Uterus (tissue), 4 donors: ENCODE measurements at places on chromosomes 13 and 19. TPM values are rescaled to one million over a fixed set of nuclear protein-coding genes. Genes with fewer than 3 reads are reported as not detected.

DNA sequence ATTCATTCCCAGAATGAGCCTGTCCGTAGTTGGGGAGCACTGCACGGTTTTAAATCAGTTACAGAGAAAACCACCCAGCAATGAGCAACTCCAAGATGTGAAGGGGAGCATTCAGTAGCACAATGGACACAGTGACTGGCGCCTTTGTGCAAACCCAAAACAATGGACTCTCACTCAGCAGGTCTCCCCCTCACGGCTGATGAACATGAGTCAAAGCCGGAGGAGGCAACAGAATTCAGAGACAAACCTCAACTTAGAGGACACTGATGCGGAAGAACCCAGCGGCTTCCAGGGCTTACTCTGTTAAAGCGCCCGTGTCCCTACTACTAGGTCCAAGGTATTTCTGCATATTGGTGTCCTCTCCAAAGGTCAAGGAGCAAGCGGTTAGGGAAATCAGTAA, 17.7 kb downstream of the PLEKHF1 start:
- no peak for DNase-seq

- DNase-seq, result no peak
Measured at GRCh38 chr19:3029065-3029923, at the start of gene TLE2. Gene TLE2, minus strand, starts transcription at chr19:3029280. Its CDS starts 376 bp downstream, at chr19:3028904.

The FOSB gene
- 52.1 TPM for total RNA-seq

GRCh38 chr13:41274881-41275280, 11.5 kb upstream of the MTRF1 start:
- DNase-seq, result no peak

GRCh38 chr13:93318534-93319254, 92.1 kb downstream of the GPC6 start:
- DNase-seq, result no peak

GRCh38 chr19:18484992-18485391, 36.9 kb downstream of the ELL start:
- DNase-seq, result no peak

The LILRA1 gene
- total RNA-seq, result not detected

GRCh38 chr19:35033067-35034004, 3.1 kb downstream of the SCN1B start:
- DNase-seq, result no peak

DNA sequence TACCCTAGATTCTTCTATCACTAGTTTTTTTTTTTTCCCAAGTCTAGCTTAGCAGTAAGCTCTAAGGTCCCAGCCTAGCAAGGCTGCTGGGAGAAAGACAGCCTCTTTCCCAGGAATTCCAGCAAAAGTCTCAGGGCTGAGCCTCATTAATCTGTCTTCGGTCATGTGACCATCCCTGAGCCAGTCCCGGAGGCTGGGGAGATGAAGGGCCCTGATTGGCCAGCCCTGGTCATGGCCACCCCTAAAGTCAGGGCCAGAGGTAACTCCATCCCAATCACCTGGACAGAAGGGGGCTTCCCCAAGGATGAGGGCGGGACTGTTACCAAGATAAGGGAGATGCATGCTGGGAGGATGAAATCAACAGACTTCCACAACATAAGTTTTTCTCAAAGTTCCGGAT, 43.3 kb downstream of the CCNE1 start:
- no peak for DNase-seq
